ENCODE measurements at places on chromosomes 3 and 15. TPM values are rescaled to one million over a fixed set of nuclear protein-coding genes. Genes with fewer than 3 reads are reported as not detected.

DNA sequence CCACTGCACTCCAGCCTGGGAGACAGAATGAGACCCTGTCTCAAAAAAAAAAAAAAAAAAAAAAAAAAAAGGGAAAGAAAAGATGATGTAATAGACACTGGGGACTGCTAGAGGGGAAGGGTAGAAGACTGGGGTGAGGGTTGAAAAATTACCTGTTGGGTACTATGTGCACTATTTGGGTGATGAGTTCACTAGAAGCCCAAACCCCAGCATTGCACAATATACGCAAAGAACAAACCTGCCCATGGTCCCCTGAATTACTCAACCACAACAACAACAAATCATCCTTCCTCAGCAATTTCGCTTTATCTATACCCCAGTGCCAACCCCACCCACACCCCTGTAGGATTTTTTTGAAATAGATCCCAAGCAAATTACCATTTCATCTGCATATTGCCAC, 13.5 kb downstream of the NIPA1 start:
- no peaks in the 10 kb centered on the region for H3K4me1 ChIP-seq
- DNase-seq: no peak
- H3K27ac ChIP-seq: no peak overlapping the region
- no peaks in the 10 kb centered on the region for H3K27me3 ChIP-seq
- H3K36me3 ChIP-seq: no peaks in the 10 kb centered on the region

DNA sequence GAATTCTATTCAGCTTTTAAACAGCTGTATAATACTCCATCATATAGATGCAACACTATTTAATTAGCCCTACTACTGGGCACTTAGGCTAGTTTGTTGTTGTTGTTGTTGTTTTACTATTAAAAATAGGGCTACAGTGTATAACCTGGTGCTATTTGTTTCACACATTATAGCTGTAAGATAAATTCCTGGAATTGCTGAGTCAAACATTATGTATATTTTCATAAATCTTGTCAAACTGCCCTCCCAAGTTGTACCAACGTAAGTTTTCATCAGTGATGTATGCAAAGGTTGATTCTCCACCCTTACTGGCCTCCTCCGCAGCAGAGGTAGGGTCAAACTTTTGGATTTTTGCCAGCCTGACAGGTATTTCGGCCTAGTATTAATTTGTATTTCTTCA, 3.8 kb upstream of the CEMIP start:
- no peak for DNase-seq
- H3K4me3 ChIP-seq: no peak overlapping the region
- H3K27ac ChIP-seq: no peak overlapping the region
- peaks cover 7% of the 10 kb centered on the region for H3K27me3 ChIP-seq
- H3K4me1 ChIP-seq: peaks cover 14% of the 10 kb centered on the region
- H3K36me3 ChIP-seq: no peaks in the 10 kb centered on the region

BOC gene
- 31.6 TPM for polyA plus RNA-seq

ANKRD63 gene
- not detected for polyA plus RNA-seq

DNA sequence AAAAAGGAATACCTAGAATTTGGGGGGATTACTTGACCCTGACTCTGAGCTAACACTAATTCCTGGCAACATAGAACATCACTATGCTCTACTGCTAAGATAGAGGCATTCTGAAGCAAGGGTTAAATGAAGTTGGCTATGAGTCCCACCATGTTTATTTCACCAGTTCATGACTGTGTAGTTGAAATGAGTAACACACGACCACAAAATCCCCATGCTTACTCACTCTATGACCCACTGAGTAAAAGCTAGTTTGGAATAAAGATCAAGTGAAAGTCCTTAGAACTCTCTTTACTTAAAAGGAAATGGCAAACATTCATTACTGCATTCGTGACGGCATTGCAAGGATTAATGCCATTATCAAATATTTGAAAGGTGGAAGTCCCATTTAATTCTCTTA, 47.4 kb downstream of the MRPL46 start:
- H3K4me1 ChIP-seq: no peaks in the 10 kb centered on the region
- H3K36me3 ChIP-seq: no peaks in the 10 kb centered on the region
- no peaks in the 10 kb centered on the region for H3K27me3 ChIP-seq
- no peak overlapping the region for H3K4me3 ChIP-seq
- DNase-seq: no peak

DNA sequence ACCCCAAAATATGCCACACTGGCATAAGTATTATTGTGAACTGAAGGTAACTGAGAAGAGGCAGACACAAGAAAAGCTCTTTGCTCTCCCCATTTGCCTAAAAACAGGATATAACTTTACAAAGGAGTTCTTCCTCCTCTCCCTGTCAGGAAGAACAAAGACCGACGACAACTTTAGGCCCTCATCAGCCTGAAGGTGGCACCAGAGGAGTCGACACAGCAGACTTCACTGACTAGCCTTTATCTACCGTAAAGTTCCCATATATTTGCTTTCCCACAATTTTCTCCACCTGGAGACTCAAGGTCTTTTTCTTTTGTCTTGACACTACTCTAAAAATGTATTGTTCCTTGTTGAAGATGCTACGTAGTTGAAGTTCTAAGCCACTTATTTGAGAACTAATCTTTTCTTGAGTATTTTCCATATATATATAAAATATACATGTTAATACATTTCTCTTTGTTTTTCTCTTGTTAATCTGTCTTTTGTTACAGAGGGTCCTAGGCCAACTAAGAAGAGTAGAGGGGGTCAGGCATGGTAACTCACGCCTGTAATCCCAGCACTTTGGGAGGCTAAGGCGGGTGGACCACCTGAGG, 16.2 kb upstream of the XIRP1 start:
- H3K27me3 ChIP-seq: no peaks in the 10 kb centered on the region
- H3K4me3 ChIP-seq: no peak overlapping the region
- no peak for DNase-seq
- no peaks in the 10 kb centered on the region for H3K4me1 ChIP-seq
- peak overlapping the region; percentile 16 for H3K27ac ChIP-seq

GRAMD1C gene
- 5.4 TPM for polyA plus RNA-seq

DNA sequence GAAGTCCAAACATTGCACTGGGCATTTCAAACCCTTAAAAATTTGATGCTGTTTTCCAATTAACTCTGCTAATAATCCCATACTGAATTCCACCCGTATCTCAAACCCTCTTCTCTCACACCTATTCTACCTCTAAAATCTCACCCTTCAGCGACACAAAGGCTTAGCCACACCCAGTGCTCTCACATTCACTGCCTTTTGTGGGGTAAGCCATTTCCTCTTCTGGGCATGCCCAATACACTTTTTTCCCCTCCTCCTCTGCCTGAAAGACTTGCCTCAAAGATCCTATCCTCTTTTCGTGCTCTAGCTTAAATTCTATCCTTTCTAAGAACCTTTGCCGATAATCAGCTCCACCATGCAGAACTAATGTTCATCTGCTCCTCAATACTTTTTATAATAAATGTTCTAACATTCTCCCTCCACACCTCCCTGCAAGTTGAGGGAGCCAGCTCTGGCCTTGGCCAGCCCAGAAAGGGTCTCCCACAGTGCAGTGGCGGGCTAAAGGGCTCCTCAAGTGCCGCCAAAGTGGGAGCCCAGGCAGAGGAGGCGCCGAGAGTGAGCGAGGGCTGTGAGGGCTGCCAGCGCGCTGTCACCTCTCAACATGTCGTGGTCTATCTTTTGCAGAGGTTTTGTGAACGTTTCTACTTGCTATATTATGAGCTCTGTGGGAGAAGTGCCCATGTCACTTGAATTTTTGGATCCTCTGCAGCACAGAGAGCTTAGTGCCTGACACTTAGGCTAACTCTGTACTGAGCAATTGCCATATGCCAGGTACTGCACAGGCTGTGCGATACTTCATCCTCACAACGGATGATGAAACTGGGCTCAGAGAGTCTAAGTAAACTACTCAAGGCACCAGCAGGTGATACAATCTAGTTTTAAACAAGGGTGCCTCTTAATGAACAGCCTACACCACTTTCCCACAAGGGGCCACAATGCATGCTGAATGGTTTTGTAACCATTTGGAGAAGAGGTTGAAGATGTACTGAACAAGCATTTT, 53.6 kb upstream of the BCL6 start:
- no peaks in the 10 kb centered on the region for H3K27me3 ChIP-seq
- H3K27ac ChIP-seq: peak overlapping the region; percentile 39
- no peak for DNase-seq
- H3K36me3 ChIP-seq: no peaks in the 10 kb centered on the region
- no peaks in the 10 kb centered on the region for H3K4me1 ChIP-seq
- no peak overlapping the region for H3K4me3 ChIP-seq

MORC1 gene
- not detected for polyA plus RNA-seq

DNA sequence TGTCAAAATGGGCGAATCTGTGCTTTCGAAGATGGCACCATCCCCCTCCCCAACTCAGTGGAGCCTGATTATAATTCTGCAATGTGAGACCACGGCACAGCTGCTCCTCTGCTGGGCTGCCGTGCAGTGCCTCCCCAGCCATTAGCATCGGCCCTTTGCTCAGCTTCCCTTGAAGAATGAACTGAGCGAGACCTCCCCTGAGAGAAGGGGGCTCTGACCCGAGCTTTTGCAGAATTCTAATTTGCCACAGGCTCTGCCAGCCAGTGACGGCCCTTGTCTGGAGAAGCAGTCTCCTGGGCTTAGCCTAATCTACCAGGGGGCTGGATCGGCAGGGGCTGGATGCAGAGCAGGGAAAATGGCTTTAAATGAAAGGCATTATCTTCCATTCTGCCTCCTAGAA, 57.2 kb downstream of the GLDN start:
- H3K4me3 ChIP-seq: no peak overlapping the region
- H3K36me3 ChIP-seq: no peaks in the 10 kb centered on the region
- no peaks in the 10 kb centered on the region for H3K27me3 ChIP-seq

Measured in left lung (tissue), 14 donors.